ENCODE measurements at places on chromosomes 1 and 21.

DNA sequence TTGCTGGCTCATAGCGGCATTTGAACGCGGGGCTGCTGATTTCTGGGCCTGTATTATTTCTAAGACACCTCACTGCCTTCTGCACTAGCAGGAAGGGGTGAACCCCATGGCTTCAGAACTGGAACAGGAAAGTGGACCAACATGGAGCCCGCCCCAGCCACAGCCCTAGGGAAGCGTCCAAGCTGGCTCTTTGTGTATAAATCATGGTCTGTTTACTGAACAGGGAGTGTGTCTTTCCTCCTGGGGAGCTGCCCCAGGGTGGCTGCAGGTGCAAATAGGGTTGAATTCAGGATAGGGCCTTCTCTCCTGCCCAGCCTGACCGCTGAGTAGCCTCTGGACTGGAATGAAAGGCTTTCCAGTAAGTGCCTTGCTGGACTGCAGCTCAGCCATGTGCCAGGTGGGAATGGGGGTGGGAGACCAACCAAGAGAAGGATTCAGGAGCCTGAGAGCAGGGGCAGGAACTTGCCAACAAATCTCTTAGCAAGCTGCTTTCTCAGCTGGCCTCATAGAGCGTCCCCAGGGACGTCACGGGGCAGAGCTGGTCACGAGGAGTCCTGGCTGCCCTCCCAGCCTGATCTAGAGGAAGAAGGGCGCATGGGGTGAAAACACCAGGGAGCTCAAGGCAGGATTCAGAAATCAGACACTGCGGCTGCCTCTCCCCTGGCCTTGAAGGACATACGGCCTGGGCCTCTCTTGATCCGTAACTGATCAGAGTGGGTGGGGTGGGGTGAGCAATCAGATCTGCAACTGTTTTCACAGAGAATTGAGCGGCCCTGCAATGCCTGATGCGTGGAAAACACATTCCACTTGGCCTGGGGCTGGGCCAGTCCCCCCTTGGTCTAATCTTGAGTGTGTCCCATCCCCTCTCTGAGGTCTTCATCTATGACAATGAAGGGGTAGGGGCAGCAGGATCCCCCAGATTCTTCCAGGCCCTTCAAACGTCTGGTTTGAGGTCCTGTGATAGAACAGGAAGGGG, 56.5 kb upstream of the SELENON start:
- DNase-seq: peak; percentile 99

DNA sequence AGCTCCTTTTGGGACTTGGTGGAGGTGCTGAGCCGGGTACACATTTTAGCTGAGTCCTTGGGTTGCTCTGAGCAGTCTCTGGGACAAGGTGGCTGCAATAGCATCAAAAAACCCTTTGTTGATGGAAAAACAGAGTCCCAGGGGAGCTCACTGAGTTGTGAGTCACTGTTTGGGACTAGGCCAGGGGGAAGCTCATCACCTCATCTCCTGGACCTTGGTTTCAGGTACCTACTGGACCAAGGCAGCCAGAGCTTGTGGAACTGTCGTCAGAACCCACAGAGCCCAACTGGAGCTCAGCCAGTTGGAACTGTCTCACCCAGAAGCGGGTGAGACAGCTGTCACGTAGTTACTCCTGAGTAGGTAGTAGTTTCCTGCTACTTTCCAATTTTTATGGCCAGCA, 146.7 kb downstream of the HLX start:
- no peak for DNase-seq

- no peak for DNase-seq
These were observed 36.3 kb upstream of the RAP1GAP start for GRCh38 chr1:21705303-21705980.

GRCh38 chr1:165436994-165437393, 7.9 kb downstream of the RXRG start:
- DNase-seq: no peak

GRCh38 chr1:208510192-208510952, 266.2 kb upstream of the PLXNA2 start:
- no peak for DNase-seq

GRCh38 chr1:85116856-85117255, 68.6 kb upstream of the MCOLN3 start:
- DNase-seq: no peak

GRCh38 chr1:82279241-82279640, 478.5 kb downstream of the ADGRL2 start:
- DNase-seq: no peak

DNA sequence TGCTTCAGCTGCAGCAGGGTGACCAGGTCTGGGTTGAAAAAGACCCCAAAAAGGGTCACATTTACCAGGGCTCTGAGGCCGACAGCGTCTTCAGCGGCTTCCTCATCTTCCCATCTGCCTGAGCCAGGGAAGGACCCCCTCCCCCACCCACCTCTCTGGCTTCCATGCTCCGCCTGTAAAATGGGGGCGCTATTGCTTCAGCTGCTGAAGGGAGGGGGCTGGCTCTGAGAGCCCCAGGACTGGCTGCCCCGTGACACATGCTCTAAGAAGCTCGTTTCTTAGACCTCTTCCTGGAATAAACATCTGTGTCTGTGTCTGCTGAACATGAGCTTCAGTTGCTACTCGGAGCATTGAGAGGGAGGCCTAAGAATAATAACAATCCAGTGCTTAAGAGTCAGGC, 2.9 kb downstream of the C1QA start:
- no peak for DNase-seq

DNA sequence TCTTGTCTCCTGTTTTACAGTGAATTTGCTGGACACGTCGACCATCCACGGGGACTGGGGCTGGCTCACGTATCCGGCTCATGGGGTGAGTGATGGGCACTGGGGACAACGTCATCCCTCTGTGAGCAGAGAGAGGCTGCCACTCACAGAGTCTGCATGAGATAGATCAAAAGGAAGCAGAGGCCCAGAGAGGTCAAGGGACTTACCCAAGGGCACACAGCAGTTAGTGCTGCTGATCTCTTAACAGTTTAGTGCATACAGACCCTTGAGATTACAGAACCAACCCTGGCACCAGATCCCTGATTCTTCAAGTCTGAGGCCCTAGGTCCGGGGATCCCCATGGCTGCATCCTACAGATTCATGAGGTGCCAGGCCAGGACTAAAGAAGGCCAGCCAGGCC, 6.0 kb downstream of the EPHA8 start:
- no peak for DNase-seq

GRCh38 chr1:68173283-68173935, 58.9 kb downstream of the WLS start:
- DNase-seq: peak; percentile 10

- DNase-seq: no peak
These were observed 896 bp upstream of the PLA2G2A start for GRCh38 chr1:19980314-19980713.

- no peak for DNase-seq
These were observed 45.3 kb downstream of the LRIG2 start for GRCh38 chr1:113118266-113118665.

DNA sequence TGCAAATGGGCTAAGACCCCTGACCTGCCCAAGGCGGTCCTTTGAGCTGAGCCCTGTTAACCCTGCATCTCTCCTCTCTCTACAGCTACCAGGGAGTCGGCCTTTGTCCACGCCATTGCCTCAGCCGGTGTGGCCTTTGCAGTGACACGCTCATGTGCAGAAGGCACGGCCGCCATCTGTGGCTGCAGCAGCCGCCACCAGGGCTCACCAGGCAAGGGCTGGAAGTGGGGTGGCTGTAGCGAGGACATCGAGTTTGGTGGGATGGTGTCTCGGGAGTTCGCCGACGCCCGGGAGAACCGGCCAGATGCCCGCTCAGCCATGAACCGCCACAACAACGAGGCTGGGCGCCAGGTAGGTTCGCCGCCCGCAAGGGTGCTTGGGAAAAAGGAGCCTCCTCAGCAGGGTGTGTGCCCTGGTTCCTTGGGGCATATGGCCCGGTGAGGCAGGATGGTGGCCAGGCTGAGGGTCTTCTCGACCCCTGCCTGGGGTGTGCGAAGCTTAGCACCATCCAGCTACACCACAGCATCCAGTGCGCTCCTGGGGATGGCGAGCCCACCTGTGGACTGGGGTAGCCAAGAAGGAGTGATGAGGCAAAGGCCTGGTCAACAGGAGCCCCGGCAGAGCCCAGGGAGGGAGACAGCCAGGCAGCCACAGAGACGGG, 31.8 kb upstream of the ARF1 start:
- no peak for DNase-seq

- DNase-seq: no peak
These were observed 357.8 kb upstream of the SGIP1 start for GRCh38 chr1:66176012-66176715.

GRCh38 chr1:167106119-167106461, 12.2 kb downstream of the STYXL2 start:
- DNase-seq: no peak

GRCh38 chr1:237619553-237619952, 271.2 kb downstream of the ZP4 start:
- no peak for DNase-seq

- no peak for DNase-seq
These were observed 80.6 kb downstream of the TGFBR3 start for GRCh38 chr1:91805311-91805801.

- no peak for DNase-seq
These were observed 11.3 kb downstream of the RWDD2B start for GRCh38 chr21:29007810-29008209.

- no peak for DNase-seq
These were observed 30.4 kb downstream of the RAP1GAP start for GRCh38 chr1:21638531-21639341.

- no peak for DNase-seq
These were observed 277.9 kb downstream of the MATN1 start for GRCh38 chr1:30445449-30445848.

DNA sequence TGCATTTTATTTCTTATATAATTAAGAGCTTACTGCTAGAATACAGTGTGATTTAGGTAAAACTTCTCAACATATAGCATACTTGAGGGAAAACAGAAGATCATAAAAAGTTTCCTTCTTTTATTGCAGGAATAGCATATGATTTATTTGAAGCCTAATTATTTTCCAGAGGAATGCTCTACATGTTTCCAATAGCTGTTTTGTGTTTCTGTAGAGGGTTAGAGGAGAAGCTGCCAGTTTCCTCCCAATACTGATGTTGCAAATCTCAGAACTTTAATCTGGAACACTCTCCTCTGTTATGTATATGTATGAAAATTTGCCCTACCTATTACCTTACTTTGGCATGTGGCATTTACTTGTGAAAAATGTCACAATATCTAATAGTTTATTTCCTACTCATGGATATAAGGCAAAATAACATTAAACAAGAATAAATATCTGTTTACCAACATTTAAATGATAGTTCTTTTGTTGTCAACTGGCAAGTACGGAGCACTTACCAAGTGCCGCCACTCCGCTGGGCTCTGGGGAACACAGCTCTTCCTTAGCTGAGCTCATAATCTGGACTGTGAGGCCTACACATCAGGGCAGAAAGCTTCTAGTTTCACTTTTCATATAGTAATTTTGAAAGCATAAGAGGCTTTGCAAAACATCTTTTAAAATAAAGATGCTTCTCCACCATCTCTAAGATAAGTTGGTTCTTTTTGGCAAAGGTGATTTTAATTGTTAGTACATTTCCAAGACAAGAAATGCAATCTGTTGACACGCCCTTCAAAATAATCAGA, 239.8 kb upstream of the C1orf105 start:
- no peak for DNase-seq

GRCh38 chr1:110626889-110627288, 20.7 kb upstream of the KCNA2 start:
- DNase-seq: no peak

- DNase-seq: no peak
These were observed 6.2 kb downstream of the CCDC17 start for GRCh38 chr1:45617618-45618017.

DNA sequence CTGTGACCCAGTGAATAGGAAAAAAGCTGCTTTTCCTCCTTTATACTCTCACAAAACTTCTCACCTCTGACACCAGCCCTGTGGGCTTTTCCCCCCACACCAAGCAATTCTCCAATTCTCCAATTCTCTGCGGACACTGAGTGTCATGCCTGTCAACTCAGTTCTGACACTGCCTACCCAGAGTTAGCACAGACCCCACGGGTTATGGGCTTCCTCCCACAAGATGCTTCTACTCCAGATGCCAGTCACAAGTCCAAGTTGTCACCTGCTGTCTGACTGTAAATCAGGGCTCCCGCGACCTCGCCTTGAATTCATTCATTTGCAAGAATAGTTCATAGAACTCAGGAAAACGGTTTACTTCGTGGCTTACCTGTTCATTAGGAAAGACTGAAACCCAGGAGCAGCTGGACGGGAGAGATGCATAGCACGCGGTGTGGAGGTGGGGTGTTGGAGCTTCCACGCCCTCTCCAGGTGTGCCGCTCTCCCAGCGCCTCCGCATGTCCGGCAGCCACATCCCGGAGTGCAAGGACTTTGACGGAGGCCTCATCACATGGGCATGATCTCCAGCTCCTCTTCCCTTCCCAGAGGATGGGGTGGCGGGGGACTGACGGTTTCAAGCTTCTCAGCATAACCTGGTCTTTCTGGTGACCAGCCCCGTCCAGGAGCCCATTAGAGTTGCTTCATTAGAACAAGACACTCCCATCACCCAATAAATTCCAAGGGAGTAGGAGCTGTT, 154.7 kb downstream of the PGBD5 start:
- no peak for DNase-seq

DNA sequence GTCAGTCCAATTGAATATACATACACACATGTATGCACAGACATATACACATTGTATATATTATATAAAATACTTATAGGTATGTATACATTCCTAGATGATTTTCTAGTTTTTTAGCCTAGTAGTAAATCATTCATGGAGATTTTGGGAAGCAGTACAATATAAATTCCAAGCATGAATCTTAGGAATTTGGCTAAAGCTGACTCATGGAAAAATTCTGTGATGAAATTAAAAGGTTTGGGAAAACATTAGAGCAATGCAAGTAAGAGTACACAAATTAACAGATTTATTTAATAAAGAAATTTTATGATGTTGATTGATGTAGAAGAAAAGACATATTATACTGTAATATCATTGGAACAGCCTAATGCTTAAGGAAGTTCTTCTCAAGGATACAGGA, 43.7 kb upstream of the PTGFR start:
- DNase-seq: no peak

DNA sequence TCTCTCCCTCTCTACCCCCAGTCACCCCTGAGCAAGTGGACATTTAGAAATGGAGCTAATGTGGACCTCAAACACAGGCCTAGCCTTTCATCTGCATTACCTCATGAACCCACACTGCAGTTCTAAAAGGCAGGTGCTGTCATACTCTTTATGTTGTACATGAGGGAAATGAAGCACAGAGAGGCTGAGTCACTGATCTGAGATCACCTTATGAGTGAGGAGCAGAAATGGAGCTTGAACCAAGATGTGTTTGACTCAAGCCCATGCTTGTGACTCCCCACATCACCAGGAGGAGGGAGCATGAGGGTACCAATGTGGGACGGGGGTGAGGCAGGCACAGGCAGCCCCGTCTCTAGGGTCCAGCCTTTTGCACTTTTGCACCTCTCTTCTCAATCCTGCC, 702.8 kb downstream of the PTPRU start:
- no peak for DNase-seq

- DNase-seq: no peak
These were observed 35.0 kb upstream of the GPR137B start for GRCh38 chr1:236107121-236107907.

DNA sequence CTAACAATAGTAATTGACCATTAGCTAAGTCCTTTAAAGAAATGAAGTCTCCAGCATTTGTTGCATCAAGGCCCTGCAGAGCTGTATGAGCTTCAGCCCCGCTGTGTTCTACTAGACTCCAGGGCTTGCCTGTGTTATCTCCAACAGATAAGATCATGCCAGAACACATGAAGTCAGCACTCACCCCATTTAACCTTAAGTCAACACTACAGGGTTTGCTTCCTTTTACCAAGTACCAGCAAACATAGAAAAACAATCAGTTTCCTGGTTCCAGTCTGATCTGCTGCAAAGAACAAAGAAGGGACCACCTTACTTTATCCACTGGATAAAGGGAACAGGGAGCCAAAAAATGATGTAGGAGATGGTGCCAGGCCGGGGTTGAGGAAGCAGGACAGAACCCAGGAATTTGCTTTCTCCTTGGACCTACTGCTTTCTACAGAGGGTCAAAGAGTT, 41.3 kb upstream of the ENAH start:
- DNase-seq: peak; percentile 6
